Glutamatergic neuron (in vitro differentiated cells): ENCODE measurements at places on chromosomes 12 and 14.
A peak's percentile ranks its signal among the peaks of the same experiment; 100 is the strongest.

GRCh38 chr12:14828892-14829291, 14.4 kb downstream of the ART4 start:
- DNase-seq = no peak

- DNase-seq = no peak
Measured at GRCh38 chr12:24697295-24697694, 251.6 kb downstream of the BCAT1 start.

DNA sequence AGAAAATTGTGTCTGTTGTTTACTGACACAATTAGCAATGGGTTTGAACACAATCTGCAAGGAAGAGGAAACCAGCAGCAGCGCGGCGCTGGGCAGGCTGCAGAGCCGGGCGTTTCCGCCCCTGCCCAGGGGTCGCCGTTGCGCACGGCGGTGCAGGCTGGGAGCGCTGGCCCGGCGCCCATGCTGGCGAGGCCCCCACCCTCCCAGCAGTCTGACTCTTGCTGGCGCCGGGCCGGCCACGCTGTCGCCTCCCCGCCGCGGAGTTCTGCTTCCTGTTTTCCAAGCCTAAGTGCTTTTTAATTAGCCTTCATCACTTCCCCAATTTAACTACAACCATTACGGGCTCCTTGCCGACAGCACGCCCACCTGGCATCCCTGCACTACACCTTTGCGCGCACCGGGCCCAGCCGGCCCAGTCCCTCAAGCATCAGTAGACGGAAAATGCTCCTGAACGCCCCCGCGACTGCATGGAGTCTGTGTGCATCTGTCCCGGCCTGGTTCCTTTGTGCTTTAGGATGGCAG, 212.1 kb downstream of the GXYLT1 start:
- peak; percentile 79 for DNase-seq

DNA sequence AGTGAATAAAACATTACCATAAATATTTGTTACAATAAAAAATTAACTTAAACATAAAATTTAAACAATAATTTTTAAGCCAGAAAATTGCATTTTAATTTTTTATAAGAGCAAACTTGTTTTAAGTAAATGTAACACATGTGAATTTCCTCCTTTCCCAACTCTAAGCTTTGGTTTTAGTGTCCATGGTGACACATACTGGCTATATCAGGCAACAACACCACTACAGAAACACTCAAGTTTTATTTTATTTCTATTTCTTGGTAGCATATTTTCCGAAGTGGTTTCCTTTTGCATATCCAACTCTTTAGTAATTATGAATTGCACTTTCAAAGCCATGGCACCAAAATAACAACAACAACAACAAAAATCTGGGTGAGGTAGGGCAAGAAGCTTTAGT, 2.2 kb downstream of the NELL2 start:
- no peak for DNase-seq

GRCh38 chr12:94171595-94171930, 23.2 kb downstream of the PLXNC1 start:
- no peak for DNase-seq

- DNase-seq = no peak
Measured at GRCh38 chr12:119201789-119202543, 23.2 kb downstream of the HSPB8 start.

DNA sequence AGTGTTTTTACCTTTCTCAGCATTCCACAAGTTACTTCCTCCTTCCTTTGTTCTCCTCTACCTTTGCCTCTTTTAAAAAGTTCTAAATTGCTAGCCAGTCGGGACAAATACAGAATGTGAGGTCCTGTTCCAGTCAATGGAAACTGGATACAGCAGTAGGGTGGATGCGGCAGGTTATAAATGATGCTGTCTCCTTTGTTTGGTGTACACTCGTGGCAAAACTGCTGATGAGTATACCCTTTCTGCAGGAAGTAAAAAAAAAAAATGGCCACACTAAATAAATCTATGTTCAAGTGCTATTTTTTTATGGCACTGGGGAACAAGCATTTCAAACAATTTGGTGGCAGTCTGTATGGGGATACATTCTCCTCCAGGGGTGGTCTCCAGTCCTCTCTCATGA, 27.5 kb downstream of the KLRK1 start:
- no peak for DNase-seq

DNA sequence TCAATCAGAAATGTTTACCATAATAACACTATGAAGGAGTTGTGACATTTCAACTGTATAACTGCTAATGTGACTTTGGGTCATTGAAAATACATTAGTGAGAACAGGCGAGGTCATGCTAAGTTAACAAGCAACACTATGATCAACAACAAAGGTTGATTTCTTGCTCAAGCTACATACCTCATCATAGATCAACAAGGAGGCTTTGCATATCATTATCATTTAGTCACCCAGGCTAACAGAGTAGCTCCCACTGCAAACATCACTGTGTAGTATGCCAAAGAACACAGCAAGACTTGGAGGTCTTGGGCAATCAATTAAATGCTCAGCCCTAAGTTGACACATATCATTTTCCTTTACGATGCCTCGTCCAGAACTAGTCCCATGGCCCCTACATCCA, 212.5 kb downstream of the NOVA1 start:
- no peak for DNase-seq
